H9 (cell line): ENCODE measurements at places on chromosomes 1 and 21. TPM values are rescaled to one million over a fixed set of nuclear protein-coding genes. Genes with fewer than 3 reads are reported as not detected.
A peak's percentile ranks its signal among the peaks of the same experiment; 100 is the strongest.

Gene AZIN2
- 0.39 and 0.50 TPM in 2 replicates for total RNA-seq

- DNase-seq = no peak
These were observed 65.2 kb upstream of the SPAG17 start for GRCh38 chr1:118250232-118250631.

GRCh38 chr1:7407980-7408770 is 362.9 kb upstream of the VAMP3 start:
- DNase-seq = peak; percentile 17

Gene HAPLN2
- 0.44 and 0.46 TPM in 2 replicates for total RNA-seq

Gene RAB4A
- 64.2 and 66.7 TPM in 2 replicates for total RNA-seq

Gene TRAF3IP3
- not detected in 2 replicates for total RNA-seq

- no peak for DNase-seq
These were observed 51.7 kb upstream of the SCMH1 start for GRCh38 chr1:41293779-41294178.

Gene PTTG1IP
- 107 and 112 TPM in 2 replicates for total RNA-seq

GRCh38 chr1:54367613-54368012 is 38.6 kb downstream of the SSBP3 start:
- no peak for DNase-seq

GRCh38 chr21:42228709-42229220 is 9.8 kb downstream of the ABCG1 start:
- DNase-seq = no peak

DNA sequence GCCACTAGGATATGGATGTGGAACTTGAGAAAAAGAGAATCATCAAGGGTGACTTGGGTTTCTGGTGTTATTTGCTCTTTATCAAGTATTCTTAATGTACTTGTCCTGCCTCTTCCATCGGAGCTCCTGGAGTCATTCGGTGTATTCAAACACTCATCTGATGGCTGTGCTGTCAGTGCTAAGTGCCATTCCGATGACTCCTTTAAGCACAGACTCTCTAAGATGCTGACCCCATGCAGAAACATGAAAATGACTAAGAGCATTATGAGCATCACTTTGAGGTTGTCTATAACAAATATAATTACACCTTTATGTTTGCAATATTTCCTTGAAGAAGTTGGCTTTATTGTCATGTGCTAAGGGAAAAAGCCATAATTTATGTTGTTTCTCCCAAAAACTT is 11.3 kb upstream of the RPL5 start:
- DNase-seq = no peak

DNA sequence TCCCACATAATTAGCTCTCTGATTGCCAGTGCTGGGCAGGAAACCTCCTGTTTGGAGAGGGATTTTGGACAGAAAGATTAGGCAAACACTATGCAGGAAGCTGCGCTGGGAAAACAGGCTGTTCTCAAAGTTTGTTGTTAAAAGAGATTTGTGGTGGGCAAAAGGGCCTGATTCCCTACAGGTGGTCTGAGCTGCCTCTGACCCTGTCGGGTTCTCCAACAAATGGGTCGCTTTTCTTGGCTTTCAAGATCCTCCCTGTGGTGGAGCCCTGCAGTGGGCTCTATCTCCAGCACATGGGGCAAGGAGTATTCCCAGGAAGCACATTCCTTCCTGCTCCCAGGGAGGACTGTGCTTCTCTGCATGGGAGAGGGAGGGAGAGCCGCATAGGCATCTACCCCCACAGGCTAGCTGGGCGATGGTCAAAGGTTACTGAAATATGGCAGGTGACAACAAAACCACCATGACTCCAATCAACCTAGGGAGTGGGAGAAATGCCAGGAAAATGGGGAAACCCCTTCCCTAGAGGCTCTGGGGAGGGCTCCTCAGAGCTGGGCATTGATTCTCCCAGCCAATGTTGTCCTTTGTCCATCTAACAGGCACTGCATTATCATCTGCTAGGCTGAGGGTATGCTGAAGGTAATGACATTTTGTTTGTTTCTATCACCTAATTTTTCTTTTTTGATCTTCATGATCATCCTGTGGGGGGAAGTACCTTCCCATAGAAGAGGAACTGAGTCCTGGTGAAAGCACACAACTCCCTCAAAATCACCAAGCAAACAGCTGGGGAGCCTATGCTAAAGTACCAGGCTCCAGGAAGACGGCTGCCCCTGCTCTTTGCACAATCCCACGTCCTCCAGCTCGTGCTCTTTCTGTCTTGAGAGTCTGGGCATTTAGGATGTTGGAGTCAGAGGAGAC is 85.3 kb downstream of the PLXNA2 start:
- peak; percentile 39 for DNase-seq

DNA sequence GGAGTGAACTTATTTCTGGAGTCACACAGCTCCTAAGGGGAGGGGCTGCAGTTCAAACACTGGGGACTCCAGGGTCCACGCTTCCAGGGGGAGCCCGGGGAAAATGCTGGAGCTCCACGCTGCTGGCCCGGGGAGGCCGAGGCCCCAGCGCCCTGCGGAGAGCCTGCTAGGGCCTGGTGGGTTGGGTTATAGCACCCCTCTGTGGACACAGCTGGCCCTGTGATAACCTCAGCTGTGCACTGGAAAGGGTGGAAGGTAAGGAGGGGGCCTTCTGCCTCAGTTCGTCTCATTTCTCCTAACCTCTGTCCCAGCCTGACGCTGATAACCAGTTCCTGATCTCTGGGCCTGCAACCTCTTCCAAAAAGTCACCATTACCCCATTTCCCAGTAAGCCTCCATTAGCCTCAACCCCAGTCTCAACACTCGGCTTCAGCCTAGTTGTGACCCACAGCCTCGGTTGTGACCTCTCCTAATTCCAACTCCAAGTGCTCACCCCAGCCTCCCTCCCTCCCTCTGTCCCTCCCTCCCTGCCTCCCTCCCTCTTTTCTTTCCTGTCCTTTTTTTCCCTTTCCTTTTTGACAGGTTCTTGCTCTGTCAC is 7.1 kb downstream of the NBL1 start:
- peak; percentile 71 for DNase-seq

Gene C1orf141
- total RNA-seq = not detected in 2 replicates

- no peak for DNase-seq
These were observed 17.9 kb upstream of the CSF1 start for GRCh38 chr1:109892561-109893368.
